Occipital lobe (tissue), 3 donors: ENCODE measurements at places on chromosomes 12 and 14.

DNA sequence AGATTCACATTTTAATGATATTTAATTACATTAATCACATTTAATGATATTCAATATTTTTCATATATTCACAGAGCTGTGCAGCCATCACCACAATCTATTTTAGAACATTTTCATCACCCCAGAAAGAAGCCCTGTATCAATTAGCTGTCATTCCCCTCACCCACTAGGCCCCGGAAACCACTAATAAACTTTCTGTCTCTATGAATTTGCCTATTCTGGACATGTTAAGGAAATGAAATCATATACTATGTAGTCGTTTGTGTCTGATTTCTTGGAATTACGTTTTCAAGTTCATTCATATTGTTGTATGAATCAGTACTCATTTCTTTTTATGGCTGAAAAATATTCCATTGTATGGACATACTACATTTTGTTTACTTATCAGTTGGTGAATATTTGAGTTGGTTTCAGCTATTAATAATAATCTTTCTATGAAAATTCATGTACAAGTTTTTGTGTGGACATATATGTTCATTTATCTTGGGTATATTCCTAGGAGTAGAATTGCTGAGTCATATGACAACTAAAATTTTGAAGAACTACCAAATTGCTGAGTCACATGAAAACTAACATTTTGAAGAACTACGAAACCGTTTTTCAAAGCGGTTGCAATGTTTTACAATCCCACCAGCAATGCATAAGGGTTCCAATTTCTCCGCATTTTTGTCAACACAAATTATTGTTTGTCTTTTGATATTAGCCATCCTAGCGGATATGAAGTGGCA is 11.7 kb upstream of the OTOGL start:
- no peak for DNase-seq

GRCh38 chr14:57847096-57847495 is 18.8 kb downstream of the SLC35F4 start:
- DNase-seq: no peak

- DNase-seq: no peak
Observed at GRCh38 chr14:33352821-33353220, 414.1 kb downstream of the NPAS3 start.

DNA sequence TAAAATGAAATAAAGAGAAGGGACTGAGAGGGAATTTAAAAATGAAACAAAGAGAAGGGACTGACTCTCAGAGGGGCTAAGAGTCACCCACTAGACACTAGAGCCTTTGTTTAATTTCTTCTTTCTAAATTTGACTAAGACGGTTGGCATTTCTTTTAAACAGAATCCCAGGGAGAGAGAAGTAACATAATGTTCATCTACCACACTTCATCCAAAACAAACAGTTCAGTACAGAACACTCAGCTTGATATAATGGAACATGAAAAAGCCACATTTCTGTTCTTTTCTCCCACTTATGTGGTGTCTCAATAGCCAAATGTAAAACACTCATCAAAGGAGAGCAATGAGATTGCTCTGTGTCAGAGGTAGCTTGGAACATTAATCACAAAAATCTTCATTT is 10.1 kb upstream of the NT5DC3 start:
- DNase-seq: no peak

GRCh38 chr12:49577589-49578315 is 9.8 kb upstream of the MCRS1 start:
- DNase-seq: no peak

- DNase-seq: no peak
Observed at GRCh38 chr14:30906752-30907658, 32.6 kb downstream of the COCH start.

- no peak for DNase-seq
Observed at GRCh38 chr12:117100851-117101673, 1.8 kb upstream of the TESC start.

- no peak for DNase-seq
Observed at GRCh38 chr12:68240975-68241374, 12.4 kb downstream of the IL22 start.

DNA sequence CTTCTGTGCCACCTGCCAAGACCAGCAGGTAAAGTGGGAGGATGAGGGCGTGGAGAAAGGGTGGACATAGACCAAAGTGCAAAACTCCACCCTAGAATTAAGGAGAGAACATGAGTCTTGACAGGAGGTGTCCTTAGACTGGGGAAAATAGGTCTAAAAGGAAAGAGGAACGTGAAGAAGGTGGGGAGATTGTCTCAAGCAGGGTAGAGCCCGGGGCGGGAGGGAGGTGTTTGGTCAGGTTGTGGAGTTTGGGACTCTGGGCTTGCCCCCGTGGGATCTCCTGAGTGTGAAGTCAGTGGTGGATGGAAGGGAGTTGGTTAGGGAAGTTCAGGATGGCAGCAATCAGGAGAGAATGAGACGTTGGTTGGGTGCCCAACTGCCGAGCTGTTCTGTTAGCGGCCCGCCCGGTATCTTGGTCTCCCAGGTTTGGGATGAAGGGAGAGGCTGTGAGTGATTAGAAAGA is 386 bp downstream of the DGKA start:
- no peak for DNase-seq

GRCh38 chr12:95083938-95084337 is 10.5 kb upstream of the NR2C1 start:
- no peak for DNase-seq

DNA sequence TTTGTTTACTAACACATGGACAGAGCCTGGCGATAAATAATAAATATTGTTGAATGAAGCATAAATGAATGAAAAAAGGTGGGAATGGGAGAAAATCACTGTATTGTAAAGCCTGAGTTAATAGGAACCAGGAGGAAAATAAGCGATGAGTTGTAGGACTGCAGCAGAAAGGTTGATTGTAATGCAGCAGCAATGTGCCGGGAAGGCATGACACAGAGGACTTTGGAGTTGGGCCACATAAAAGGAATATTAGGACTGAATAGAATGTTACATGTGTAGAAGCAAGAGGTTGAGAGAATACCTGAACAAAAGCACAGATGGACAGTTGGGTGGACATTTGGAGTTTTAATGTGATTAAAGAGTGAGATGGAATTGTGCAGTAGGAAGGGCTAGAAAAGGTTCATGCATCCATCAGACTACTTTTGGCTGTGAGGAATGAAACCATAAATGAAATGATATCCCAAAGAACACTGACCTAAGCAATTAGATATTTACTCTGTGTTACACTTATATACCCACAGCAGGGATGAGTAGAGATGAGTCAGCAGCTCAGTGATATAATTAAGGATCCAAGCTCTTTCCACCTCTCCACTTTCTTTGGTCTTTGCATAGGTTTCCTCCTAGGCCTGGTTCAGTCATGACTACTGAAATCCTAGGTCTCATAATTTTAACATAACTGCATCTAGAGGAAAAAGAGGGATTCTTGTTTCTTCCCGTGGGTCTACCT is 55.4 kb downstream of the CCER1 start:
- DNase-seq: no peak

GRCh38 chr12:659090-659683 is 4.1 kb downstream of the NINJ2 start:
- DNase-seq: no peak

DNA sequence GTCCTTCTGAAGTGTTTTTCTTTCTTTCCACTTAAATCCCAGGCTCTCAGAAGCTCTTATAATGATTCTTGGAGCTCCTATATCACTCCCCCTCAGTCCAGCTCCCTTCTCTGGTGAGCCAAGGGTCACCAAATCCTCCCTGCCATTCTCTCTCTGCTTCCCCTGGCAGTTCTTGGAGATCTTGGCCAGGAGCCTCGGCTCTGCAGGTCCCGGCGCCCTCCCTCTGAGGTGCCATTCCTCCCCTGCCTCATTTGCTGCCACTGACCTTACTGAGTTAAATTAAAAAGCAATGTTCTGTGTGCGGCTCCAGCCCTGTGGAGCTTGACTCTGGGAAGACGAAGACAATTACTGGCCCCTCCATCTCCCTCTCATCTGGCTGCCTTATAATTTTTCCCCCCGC is 7.0 kb downstream of the CISTR start:
- no peak for DNase-seq

DNA sequence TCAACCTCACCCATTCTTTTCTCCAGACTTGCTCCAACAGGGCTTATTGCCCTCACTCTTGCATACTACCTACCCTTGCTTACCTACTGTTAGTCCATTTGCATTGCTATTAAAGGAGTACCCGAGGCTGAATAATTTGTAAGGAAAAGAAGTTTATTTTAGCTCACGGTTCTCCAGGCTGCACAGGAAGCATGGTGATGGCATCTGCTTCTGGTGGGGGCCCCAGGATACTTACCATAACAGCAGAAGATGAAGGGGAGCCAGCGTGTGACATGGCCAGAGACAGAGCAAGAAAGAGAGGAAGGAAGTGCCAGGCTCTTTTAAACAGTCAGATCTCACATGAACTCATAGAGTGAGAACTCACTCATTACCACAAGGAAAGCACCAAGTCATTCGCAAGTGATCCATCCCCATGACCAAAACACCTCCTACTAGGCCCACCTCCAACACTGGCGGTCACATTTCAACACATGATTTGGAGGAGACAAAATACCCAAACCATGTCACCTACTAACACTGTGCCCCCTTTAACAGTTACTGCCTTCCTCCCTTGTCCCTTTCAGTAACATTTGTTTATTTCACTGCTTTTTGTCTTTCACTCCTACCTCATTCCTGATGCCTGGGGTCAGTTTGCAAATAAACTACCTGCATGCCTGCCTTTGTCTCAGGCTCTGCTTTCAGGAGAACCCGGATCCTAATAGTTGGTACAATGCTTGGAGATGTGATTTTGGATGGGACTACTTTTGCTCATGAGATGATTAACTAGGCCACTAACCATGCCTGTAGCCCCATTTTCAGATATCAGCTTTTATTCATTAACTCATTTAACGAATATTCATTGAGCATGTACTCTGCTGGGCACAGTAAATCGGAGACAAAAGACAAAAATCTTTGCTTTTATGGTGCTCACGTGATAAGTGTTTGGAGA is 41.6 kb upstream of the CSRP2 start:
- DNase-seq: no peak

DNA sequence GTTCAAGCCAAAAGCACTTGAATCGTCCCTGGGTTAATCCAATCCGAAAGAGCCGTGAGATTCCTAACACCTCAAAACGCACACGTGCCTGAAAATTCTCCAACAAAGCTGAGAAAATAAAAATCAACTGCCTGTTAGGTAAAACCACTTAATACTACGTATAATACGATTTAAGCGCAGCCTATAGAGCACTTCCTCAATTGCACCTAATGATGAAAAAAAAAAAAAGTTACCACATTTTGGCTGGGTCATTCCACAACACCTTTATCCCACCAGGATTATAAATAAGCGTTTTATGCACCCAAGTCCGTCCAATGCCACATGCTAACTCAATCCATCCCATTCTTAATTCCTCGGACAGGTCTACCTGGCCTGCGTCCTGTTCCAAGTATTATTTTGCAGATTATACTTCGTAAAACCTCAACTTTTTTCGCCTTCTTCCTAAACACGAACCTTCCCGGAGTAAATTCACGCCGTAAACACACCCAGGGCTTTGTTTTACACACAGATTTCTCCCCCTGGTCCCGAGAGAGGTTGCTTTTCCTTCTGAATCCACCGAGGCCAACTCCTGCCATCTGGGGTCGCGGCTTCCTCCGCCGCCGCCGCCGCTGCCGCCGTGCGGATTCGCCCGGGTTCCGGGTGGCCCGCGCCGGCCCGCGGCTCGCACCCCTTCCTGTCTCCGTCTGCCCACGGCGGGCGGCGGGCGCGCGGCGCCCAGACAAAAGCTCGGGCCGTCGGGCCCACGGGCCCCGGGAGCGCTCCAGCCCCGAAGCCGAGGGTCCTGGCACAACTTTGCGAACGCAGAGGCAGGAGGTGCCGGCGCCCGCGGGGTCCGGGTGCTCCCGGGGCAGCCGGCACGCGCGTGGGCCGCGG is 66.2 kb downstream of the RNF34 start:
- no peak for DNase-seq
